Mammary microvascular endothelial cell (primary cell): ENCODE measurements at places on chromosomes 1 and 21. TPM values are rescaled to one million over a fixed set of nuclear protein-coding genes. Genes with fewer than 3 reads are reported as not detected.

The TARS2 gene
- total RNA-seq = 15.6 and 19.0 TPM in 2 replicates

The OR2L8 gene
- total RNA-seq = not detected in 2 replicates

The AVPR1B gene
- not detected in 2 replicates for total RNA-seq

The UBE2G2 gene
- 51.2 and 56.7 TPM in 2 replicates for total RNA-seq

The ADORA1 gene
- total RNA-seq = not detected in 2 replicates

The COP1 gene
- total RNA-seq = 38.3 and 38.7 TPM in 2 replicates

The HAO2 gene
- not detected in 2 replicates for total RNA-seq

The OR2T29 gene
- total RNA-seq = not detected in 2 replicates

The AMPD1 gene
- not detected in 2 replicates for total RNA-seq

The AKNAD1 gene
- not detected in 2 replicates for total RNA-seq

The SPATA1 gene
- 0.25 TPM in 1 of 2 replicates, not detected in the other for total RNA-seq

The BMP8B gene
- total RNA-seq = not detected in 2 replicates

The RHD gene
- not detected in 2 replicates for total RNA-seq

The HTR6 gene
- total RNA-seq = not detected in 2 replicates

The AGMAT gene
- total RNA-seq = 1.6 and 2.5 TPM in 2 replicates

The TARDBP gene
- total RNA-seq = 48.0 and 66.1 TPM in 2 replicates

The FALEC gene
- total RNA-seq = not detected in 2 replicates

The FAM151A gene
- total RNA-seq = not detected in 2 replicates

The LIPI gene
- not detected in 2 replicates for total RNA-seq

The INSRR gene
- total RNA-seq = not detected in 2 replicates

The PTPRU gene
- 0.25 and 3.8 TPM in 2 replicates for total RNA-seq

The PDC gene
- total RNA-seq = not detected in 2 replicates

The NOL9 gene
- 20.6 and 30.4 TPM in 2 replicates for total RNA-seq

The OR2T35 gene
- not detected in 2 replicates for total RNA-seq

The FAM177B gene
- not detected in 2 replicates for total RNA-seq

The LCE1B gene
- total RNA-seq = not detected in 2 replicates

The DRAM2 gene
- 33.1 and 42.2 TPM in 2 replicates for total RNA-seq
